ENCODE measurements at places on chromosomes 7 and 10.

- no peak for DNase-seq
Measured at GRCh38 chr10:1401071-1401965, 336.0 kb downstream of the ADARB2 start.

GRCh38 chr7:151537818-151538561 lies 18.3 kb upstream of the RHEB start:
- DNase-seq, result no peak

DNA sequence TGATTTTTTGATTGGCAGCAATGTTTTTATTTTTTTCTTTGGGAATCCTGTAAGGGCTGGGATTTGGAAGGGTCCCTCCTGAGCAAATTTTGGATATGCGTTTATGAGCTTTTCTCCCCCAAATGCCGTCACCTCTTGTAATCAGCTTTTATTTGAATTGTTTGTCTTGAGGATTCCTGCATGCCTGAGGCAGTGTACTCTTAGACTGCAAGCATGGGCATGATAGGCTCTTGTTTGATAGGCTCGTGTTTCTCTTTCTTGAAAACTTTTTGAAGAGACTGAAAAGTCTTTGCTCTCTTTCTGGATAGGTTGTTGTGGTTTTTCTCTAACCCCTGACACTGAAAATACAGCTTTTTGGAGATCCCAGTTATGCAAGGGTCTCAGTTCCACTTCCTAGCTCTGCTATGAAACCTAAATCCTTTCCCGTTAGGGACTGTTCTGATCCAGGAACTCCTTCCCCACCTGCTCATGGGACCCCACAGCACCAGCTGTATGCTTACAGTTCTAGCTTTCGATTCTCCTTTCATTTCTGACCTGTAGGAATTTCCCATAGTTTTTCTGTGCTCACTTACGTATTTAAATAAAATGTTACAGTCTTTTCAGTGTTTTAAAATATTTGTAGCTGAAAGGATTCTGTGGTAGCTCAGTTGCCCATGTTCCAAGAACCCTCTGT lies 17.2 kb downstream of the TSPAN13 start:
- no peak for DNase-seq

DNA sequence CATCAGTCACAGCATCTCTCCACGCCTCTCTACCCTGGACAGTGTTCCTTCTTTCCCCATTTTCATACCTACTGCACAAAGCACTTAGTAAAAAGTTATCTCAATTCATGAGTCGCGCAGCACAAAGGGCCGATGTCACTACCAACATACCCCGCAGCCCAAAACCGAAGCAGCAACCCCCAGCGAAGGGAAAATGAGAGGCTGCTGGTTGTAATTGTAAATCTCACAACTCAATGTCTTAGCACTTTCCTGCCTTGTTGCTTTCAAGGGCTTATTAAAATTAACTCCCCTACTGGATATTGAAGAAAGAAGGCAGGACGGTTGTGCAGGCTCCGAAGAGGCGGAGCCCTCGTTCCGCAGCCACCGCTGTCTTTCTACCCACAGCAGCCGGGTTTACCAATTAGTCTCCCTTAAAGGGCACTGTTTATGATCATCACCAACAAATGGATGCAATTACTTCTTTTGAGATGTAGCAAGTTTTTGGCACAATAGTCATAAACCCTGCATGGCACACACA lies 6.5 kb downstream of the DIP2C start:
- no peak for DNase-seq

GRCh38 chr7:20226860-20227259 lies 9.7 kb upstream of the MACC1 start:
- no peak for DNase-seq

DNA sequence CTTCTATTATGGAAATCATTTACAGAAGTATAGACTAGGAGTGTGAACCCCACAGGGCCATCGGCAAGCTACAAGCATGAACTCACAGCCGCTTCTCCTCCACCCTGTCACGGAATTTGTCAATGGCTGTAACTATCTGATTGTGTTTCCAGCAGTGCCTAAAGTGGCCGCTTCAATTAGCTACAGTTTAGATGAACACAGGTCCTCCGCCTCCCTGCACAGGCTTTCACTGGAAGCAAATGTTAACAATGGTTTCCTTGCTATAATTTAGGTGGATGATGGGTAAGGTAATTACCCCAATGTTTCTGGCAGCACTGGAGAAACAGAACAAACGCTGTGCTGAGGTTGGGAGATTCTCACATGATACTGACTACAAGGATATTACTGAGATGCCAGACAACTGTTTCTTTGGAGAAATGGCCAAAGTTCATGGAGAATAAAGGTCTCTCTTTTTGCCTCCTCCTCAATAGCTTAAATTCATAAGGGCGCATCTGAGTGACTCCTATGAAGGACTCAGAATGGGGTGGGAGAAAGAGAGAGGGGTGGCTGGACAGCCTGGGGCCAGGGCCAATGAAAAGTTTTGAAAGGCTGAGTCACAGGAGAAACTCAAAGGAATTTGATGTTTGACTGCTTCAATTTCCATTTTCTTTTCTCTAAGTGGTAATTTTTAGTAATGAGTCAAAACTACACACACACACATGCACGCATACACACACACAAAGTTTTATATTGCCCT lies 78.9 kb downstream of the SVIL start:
- DNase-seq, result peak; percentile 83

DNA sequence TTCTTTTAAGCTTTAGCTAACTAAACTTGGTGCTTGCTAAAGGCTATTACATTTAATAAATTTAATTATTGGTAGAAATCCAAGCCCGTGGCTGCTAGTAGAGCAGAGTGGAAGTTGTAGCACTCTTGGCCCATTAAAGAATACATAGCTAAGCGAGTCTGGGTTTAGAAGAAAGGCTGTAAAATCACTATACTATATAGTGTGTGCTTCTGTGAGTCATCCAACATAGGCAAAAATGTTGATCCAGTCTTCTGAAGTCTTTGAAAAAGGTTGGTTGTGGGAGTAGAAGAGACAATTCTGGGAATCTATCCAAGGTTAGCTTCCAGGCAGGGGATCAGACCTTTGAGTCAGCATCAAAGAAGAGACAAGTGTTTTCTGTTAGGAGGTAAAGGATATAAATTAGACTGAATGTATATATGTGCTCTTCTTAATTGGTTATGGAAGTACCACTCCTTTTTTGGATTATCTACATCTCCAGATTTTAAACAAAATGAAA lies 664.2 kb downstream of the NXPH1 start:
- DNase-seq, result no peak

GRCh38 chr10:75096749-75097148 lies 14.7 kb upstream of the SAMD8 start:
- DNase-seq, result no peak

- DNase-seq, result no peak
Measured at GRCh38 chr10:14172336-14172950, 158.3 kb downstream of the FRMD4A start.

DNA sequence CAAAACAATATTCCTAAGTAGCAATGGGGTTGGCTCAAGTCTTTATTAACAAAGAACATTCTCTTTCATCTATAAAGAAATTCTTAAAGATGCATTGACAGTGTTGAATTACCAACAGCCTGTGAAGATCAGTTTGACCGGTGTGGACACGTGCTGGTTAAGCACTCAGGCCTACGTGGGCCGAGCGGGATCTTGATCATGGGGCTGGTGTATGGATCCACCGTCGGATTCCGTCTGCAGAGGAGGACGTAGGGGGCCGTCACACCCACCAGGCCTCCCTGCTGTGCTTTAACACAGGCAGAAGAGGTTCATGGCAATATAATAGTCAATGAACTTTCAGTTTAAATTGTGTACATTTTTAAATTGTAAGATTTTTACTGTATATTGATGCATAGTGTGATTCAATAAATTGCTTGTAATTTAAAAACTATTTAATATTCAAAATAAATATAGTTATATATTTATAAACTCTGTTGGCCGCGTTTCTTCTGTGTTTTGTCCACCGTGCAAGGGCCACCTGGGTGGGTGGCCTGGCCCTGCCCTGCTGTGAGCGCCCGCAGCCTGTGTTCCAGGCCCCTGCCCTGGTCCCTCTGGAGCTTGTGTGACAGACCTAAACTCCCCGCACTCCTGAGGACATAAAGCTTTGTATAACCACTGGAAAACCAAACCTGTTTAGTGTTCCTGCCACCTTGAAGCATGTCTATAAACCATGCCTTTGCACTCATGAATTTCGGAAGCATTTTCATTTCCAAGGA lies 1.9 kb upstream of the BHLHA15 start:
- DNase-seq, result no peak

DNA sequence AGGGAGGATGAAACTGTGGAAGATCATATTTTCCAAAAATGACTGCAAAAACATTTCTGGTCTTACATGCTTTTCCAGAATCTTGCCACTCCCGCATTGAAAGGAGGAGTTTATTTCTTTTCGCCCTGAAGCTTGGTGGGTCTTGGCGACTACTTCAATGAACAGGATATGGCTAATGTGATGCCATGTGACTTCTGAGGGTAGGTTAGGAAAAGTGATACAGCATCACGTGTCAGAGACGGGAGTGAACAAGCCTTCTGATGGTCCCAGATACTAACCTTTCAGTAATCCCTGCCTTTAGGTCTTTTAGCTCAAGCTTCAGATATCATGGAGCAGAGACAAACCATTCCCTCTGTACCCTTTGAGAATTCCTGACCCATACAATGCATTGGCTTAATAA lies 192.2 kb upstream of the HPS1 start:
- DNase-seq, result no peak

DNA sequence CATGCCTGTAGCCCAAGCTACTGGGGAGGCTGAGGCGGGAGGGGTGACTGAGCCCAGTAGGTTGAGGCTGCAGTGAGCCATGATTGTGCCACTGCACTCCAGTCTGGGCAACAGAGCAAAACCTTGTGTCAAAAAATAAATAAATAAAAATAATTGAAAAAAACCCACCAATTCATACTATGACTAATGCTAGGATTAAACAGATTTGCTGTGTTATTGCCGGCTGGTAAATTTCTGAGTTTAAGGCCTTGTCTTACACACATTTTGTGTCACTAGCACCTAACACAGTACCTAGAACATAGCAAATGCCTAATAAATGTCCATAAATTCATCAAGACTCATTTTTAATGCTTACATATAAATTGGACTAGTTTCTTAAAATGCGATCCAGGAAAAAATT lies 8.7 kb downstream of the ESYT2 start:
- DNase-seq, result no peak

DNA sequence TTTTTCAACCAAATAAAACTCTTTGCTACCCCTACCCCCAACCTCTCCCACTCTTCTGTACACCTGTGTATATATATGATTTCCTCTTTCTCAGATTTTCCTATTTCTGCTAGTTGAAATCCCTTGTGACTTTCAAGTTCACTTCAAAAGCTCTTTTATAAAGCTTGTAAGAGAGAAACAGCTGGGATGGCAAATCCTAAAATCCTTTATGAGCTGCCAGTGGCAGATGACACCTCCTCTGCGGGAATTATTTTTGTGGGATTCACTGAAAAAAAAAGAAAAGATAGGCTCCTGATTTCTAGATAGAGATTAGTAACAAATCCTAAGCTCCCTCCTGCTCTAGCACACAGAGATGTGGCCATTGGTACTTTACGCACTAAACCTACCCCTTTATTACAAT lies 92.9 kb downstream of the AHR start:
- no peak for DNase-seq

GRCh38 chr7:37050801-37051200 lies 326.5 kb upstream of the AOAH start:
- DNase-seq, result no peak

- peak; percentile 74 for DNase-seq
Measured at GRCh38 chr10:110005719-110006118, 2.1 kb upstream of the ADD3 start.

GRCh38 chr7:54933643-54934042 lies 85.2 kb upstream of the EGFR start:
- DNase-seq, result no peak

DNA sequence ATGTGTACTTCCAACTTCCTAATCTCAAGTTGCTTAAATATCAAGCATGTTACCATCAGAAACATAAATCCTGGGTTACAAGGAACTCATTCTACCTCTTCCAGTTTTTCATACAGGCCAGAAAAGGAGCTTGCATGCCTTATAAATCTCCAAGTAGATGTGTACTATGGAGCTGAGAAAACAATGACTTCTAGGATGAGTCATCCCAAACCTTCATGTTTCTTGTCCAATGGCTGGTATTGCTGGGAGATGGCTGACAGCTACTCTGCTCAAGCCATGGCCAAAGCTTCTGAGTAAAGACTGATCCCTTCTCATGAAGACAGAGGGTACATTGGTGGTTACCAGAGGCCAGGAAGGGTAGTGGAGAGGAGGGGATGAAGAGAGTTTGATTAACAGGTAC lies 8.6 kb downstream of the RAPGEF5 start:
- DNase-seq, result no peak

DNA sequence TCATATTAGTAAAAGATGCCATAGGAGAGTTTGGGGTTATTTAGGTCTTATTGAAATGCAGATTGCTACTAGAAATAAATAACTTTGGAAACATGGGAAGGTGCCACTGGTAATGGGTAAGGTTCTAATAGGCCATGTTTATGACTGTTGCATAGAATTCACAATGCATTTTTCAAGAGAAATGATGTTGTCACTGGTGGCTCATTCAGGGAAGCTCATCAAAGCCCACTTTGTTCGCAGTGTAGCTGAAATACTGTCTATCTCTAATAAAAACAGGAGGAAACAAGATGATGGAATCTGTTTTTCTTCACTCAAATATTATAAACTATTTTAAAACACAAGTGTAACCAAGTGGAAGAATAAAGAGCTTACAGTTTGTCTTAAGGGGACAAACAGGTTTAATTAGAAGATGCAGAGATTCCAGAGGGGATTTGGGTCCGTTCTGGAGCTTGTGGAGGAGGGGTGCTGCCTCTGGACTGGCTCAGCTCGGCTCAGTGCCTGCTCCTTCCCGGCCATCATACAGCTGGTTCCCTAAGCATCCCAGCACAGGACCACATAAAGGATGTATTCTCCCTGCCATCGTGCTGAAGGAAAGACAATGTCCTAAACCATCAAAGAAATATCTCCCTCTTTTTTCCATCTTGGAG lies 20.4 kb downstream of the OPALIN start:
- DNase-seq, result no peak

- peak; percentile 25 for DNase-seq
Measured at GRCh38 chr10:25028711-25029110, 12.3 kb downstream of the THNSL1 start.

- DNase-seq, result no peak
Measured at GRCh38 chr10:124520558-124521428, 59.2 kb downstream of the LHPP start.

- DNase-seq, result no peak
Measured at GRCh38 chr10:52438119-52438518, 124.0 kb downstream of the DKK1 start.

- peak; percentile 13 for DNase-seq
Measured at GRCh38 chr7:157662981-157663716, 326.3 kb downstream of the DNAJB6 start.

DNA sequence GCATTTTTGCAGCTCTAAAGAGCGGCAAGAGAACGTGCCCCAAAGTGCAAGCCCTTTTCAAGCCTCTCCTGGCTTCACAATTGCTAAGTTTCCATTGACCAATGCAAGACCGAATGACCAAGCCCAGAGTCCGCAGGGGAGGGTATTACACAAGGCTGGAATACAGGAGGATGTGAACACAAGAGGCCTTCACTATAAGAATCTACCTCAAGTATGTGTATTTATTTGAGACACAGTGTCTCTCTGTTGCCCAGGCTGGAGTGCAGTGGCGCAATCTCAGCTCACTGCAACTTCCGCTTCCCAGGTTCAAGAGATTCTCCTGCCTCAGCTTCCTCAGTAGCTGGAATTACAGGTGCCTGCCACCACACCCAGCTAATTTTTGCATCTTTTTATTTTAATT lies 22.2 kb upstream of the TPST1 start:
- DNase-seq, result no peak

GRCh38 chr10:81820418-81820817 lies 54.6 kb upstream of the NRG3 start:
- DNase-seq, result no peak

- DNase-seq, result peak; percentile 21
Measured at GRCh38 chr7:70354409-70355169, 756.3 kb downstream of the AUTS2 start.

Data from fibroblast of skin of scalp (primary cell).